ENCODE measurements at places on chromosomes 2 and 18.

GRCh38 chr18:49022311-49023161 is 71.8 kb upstream of the SMAD7 start:
- DNase-seq = no peak

GRCh38 chr18:46226461-46226860 is 122.3 kb downstream of the HAUS1 start:
- DNase-seq = no peak

DNA sequence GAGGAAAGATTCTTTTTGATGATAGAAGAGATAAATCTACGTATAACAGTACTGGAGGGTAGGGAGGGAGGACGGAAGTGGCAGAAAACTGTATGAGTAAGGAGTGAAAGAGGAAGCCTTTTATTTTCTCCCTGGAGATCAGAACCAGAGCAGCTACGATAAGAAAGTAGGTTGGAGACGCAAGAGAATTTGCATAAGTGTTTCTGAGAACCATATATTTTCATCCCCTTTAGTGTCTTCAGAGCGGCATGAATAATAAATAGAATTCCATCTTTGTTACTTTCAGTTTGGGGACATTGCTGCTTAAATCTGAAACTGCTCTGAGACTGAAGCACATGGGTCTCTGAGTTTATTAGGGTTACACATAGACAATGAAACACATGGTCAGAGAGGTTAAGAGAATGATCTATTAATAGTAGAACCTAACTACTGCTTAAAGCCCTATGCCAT is 230.2 kb upstream of the TNP1 start:
- DNase-seq = no peak

DNA sequence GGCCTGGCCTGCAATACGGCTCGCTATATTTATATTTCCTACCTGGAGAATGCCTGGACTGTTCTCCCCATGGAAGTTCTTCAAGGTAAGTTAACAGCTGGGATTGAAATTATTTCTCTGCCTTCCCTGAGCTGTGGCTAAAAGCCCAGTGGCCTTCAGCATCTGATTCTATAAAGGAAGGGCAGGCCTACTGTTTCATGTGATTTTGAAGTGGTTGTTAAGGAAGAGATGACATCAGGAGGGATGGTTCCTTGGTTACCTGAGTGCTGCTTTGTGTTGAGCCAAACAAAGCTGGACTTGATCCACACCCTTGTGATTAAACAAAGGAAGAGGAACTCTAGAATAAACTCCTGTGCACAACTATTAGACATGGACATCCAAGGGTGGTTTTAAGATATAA is 61.6 kb downstream of the MFSD6 start:
- no peak for DNase-seq

GRCh38 chr2:85540133-85540648 is 1.2 kb downstream of the MAT2A start:
- DNase-seq = no peak

- DNase-seq = no peak
Measured at GRCh38 chr2:46196871-46197462, 100.2 kb upstream of the EPAS1 start.
